ENCODE measurements at places on chromosomes 5 and 9.

DNA sequence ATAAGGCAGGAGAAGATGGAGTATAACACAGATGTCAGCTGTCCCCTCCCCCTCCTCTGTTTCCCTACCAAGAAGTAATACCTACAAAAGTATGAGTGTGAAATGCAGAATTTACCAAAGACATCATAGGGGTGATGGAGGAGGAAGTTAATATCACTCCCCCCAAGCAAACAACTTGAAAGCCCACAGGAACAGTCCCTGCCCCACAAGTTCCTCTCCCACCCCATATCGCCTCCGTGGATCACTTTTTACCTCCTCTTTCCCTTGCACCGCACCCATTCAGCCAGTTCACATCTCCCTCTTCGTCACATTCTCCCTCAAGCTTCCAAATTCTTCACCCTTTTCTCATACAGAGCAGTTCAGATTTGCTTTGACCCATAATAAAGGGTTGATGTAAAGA is 7.0 kb upstream of the SIL1 start:
- DNase-seq = no peak

- DNase-seq = no peak
Measured at GRCh38 chr9:124496463-124496862, 10.7 kb downstream of the NR5A1 start.

DNA sequence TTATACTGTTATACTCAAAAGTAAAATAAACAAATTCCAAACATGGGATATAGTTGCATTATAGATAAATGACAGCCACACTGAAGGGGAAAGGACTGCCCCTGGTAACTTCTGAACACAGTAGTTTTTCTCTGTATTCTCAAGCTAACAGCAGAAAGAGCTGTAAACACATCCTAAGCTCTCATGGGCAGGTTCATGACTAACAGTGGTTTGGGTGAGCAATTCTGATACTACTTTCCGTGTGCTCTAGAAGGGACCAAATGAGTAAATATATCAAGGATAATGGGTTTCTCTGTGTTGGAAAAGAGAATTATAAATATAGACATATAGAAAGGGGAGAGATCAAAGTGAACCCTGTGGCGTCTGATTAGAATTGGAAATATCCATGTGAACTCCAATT is 2.2 kb upstream of the LCN6 start:
- DNase-seq = no peak

DNA sequence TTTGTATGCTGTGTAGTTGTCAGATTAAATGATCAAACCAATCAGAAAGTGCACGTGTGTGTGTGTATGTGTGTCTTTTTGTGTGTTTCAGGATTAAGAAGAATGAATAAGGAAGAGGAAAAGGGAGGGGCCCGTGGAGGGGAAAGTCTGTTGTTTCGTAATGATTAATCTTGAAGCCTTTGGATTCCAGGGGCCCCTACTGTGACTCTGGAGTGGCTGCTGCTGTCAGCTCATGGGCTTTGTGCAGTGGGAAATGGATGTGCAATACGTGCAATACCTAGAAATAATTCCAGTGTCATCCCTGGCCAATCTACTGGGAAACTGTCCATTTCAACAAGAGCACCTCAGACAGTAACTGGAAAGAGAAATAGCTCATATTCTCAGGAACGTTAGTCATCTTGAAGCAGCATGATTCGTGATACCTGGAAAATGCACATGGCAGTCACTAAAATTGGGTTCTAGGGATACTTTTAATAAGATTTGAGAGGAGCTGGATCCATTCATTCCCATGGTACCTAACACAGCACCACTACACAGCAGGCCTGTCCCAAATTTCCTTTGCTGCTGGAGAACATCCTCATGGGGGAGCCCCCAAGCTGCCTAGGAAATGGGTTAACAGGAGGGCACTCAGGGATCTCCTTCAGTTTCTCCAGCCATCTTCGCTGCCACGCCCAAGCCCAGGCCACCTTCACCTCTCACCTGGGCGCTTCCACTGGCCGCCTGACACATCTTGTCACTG is 186.3 kb downstream of the NR3C1 start:
- peak; percentile 41 for DNase-seq

GRCh38 chr9:118418887-118419565 is 714.8 kb downstream of the TLR4 start:
- DNase-seq = peak; percentile 86

DNA sequence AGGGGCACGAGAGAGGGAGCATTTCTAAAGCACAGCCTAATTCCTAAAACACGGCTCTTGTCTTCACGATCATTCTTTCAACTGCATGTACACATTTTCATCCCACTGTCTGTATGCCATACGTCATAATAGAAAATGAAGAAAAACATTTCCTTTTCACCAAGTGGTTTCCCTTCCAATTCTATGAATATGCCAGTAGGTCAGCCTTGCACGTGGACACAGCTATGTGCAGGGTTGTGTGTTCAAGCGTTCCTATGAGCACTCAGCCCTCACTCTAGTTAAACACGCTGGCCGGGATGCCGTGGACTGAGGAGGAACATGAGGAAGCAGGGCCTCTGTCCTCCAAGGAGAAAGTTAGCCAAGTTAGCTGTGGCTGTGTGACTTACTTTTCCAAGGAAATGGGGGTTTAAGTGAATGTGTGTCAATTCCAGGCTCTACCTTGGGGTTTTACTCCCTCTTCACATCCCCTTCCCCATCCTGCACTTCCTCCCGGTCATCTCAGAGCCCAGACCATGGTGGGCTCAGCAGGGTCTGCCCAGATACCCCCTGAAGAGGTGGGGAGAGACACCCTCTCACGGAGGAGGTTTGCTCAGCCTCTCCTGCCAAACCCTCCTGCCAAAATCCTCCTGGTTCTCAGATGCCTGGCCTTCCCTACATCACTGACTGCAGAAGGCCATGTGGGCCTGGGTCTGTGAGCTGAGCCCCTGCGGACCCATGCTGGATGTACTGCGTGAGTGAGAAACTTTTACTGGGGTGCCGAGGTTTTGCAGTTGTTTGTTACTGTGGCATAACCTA is 230.6 kb downstream of the FSTL4 start:
- DNase-seq = no peak

GRCh38 chr5:136518814-136519213 is 153.5 kb upstream of the TRPC7 start:
- no peak for DNase-seq

GRCh38 chr5:79811081-79811480 is 121.4 kb downstream of the CMYA5 start:
- no peak for DNase-seq

- DNase-seq = peak; percentile 73
Measured at GRCh38 chr5:90606539-90606938, 47.9 kb downstream of the ADGRV1 start.

DNA sequence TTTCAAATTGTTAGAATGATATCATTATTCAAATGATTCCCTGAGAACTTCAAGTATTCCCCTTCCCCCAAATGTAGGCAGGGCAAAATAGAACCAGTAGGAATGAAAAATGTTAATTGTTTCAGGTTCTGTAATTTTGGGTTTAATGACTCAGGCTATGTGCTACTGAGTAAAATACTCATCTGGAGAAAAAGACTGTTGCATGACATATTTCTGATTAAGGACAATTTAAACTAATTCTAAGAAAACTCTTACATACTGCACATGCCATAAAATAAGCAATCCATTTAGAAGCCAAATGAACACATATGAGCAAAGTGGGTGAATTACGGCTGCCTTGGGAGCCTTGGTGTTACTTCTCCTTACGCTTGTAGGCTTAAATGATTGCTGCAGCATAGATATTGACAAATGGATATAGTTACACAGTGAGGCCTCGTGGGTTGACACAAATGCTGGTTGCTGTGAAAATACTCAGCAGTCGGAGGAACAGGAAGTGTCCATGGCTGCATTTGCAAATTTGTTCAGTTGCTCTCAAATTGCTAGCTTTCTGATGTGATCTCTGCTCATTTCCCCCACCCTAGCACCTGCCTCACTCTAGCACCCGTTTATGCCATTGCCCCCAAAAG is 174.9 kb upstream of the DMAC1 start:
- peak; percentile 91 for DNase-seq

DNA sequence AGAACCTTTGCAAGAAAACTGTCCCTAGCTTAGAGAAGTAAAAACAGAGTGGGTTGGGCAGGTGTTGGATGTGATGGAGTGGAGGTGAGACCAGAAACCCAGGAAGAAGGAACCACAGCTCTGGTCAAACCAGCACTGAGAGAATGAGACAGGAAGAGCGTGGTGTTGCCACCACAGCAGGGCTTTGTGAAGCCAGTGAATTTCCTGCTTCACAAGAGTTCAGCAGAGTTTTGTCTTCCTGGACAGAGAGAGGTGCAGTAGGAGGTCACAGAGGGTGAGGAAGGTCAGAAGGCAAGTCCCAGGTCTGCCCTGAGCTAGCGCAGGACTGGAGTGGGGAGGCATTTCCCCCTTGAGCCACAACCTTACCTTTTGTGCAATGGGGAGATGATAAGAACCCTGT is 2306.2 kb upstream of the ACO1 start:
- no peak for DNase-seq

DNA sequence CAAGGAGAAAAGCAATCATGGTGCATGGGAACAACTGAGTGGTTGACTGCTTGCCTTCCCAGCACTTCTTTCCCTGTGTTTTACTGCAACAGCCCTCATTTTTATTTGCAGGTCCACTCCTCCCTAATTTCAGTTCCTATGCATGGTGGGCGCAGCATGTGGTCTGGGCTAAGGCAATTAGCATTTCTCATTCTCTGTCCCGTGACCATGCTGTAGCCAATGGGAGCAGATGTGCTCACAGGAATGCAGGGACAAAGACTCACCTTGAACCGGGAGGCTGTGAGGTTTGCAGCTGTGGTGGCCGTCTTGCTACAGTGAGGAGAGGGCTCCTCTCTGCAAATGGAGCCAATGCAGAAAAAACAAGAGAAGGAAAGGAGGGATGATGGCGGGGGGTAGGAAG is 315.5 kb downstream of the SLIT3 start:
- DNase-seq = no peak

DNA sequence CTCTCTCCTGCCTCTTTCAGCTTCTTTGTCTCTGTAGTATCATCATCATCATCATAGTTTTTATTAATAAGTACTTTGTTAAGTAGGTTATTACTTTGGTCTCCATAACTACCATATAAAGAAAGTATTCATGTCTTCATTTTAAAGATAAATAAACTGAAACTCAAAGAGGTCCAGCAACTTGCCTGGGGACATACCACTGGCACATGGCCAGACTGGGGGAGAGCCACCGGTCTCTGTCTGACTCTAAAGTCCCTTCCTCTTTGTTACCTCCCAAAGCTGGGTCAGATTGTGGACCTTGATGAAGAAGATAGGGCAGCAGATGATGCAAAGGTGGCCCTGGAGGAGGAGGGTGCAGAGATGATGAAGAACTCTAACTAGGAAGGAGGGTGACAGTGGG is 8.5 kb downstream of the CDX1 start:
- DNase-seq = no peak

- no peak for DNase-seq
Measured at GRCh38 chr5:18321262-18321942, 687.1 kb downstream of the TAF11L14 start.

GRCh38 chr5:169218176-169218575 is 82.8 kb downstream of the SLIT3 start:
- no peak for DNase-seq

GRCh38 chr9:4328723-4329122 is 28.9 kb upstream of the GLIS3 start:
- DNase-seq = no peak

GRCh38 chr5:171094356-171094755 is 214.7 kb upstream of the TLX3 start:
- no peak for DNase-seq

DNA sequence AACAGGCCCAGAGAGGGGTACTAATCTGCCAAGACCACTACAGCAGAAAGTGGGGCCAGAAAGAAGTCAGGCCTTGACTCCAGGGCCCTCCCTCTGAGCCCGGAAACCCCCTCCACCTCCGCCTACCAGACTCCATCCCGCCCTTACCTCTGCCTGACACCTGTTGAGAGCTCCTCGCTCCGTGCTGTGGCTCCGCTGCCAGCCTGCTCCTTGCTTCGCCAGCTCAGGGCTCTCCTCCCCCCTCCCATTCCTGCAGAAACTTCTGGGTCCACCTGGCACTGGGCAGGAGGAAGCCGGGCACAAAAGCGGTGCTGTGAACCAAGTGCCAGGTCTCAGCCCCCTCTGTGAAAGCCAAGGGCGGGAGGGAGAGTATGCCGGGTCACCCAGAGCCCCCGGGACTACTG is 6.4 kb upstream of the ST6GALNAC6 start:
- DNase-seq = no peak

DNA sequence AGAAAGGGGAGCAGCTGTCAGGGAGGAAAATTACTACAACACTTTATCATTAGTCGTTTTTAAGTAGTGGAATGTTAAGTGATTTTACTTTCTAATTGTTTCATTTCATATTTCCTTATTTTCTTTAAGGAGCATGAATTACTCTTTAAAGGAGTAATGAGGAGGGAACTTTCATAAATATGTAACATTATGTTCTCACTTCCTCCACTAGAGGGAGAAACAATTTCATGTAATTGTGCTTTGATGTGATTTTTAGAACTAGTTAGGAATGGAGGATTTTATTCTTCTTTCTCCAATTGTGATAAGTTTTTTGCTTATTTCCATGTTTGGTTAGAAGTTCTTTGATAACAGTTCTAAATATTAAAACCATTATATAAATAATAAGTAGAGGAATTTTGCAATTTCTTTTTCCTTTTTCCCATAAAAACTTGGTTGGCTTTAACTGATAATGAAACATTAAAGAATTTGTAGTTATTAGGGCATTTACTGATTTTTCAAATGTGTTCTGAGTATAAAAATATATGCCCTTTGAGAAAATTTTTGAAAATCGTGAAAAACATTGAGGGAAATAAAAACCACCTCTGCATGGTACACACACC is 25.6 kb downstream of the CEP78 start:
- DNase-seq = peak; percentile 56

GRCh38 chr9:127652733-127653132 is 40.7 kb downstream of the STXBP1 start:
- DNase-seq = no peak

- peak; percentile 20 for DNase-seq
Measured at GRCh38 chr5:159003045-159004030, 96.4 kb downstream of the EBF1 start.

DNA sequence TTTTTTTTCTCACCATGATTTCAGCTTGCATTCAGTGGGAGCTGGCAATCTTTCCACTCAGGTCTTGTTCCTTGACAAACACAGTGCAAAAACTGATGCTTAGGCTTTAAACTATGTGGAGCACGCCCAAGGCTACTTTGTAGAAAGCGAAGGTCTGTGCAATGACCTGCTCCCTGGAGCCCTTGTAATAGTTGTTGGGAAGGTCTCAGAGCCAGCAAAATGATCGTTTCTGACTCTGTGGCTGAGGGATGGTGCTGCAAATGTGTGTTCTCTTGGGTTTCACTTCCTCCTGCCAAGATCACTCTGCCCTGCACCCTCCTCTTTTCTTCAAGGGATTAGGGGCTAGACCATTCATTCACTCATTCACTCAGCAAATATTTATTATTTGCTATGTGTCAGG is 249.7 kb upstream of the MAP3K1 start:
- no peak for DNase-seq

DNA sequence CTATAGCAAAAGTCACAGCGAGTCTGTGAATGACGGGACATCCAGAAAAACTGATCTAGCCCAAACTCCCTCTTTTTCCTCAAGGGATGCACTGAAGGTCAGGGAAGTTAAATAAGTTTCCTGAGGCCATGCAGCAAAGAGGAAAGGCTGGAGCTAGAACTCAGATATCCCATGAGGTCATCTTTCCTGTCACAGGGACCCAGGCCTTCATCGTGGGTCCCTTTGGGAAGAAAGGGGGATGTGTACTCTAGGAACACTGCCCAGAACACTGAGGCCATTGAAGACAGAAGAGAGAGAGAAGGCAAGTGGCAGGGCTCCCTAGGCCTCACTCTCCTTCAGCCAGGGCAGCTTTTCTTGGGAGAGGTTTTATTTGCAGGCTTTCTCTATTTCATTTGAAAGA is 182.0 kb downstream of the EBF1 start:
- DNase-seq = no peak
